ENCODE measurements at places on chromosomes 16 and 17.

DNA sequence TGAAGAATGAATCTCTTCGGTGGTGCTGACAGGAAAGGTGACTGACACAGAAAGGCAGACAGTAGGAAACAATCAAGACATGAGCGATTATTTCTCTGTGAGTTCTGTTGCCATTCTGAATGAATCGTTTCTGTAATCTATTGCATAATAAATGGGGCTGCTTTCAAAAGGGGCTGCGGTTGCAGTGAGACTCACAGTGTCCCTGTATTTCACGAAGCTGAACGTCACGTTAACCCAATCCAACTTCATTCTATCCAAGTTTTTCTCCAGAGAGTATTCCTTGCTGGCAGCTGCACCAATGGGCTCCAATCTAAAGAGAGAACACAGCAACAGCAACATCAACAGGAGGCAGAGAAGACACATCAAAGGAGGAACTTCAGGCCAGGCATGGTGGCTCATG, 75.4 kb downstream of the DNAH3 start:
- DNase-seq = no peak

DNA sequence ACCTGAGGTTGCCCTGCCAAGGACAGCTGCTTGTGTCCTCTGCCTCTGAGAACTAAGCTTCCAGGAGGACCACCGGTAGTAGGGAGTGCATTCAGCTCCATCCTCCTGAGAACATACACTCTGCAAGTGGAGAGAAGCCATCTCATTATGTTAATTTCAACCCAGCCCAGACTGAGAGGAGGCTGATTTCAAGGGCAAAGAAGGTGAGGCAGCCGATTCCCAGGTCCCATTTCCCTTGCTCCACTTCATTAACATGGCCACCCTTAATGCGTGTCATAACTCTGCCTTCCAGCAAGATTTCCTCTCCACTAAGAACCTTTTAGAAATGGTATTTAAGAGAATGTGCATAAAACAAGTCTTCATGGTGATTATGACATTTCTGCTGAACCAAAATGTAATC, 72.5 kb downstream of the CDH13 start:
- no peak for DNase-seq

DNA sequence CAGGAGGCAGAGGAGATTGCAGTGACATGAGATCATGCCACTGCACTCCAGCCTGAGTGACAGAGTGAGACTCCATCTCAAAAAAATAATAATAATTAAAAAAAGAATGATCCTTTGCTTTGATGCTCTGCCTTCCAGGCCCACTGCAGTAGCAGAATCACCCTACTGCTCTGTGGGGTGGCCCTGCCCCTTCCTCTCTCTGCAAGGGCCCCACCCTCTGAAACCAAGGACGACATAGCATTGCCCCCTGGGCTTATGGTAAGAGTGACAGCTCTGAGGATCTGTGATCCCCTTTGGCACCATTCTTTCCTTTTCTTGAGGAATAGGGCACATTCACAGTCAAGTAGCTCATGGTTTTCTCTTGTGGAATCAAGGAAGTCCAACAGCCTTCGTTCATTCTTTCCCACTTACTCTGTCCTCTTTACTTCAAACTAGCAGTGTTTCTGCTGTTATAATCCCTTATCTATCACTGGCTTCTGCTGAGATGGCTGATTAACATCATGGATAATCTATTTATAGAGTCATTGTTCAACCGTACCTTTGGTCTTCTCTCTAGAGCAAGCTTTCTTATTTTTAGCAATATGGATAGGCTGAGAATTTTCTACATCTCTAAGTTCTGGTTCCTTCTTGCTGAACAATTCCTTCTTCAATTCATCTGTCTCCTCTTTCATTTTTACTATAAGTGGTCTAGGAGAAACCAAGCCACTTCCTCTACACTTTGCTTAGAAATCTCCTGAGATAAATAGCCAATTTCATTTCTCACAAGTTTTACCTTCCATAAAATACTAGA, 14.1 kb downstream of the RAD51C start:
- no peak for DNase-seq

- no peak for DNase-seq
Observed at GRCh38 chr16:11190588-11191560, 65.1 kb downstream of the SOCS1 start.

DNA sequence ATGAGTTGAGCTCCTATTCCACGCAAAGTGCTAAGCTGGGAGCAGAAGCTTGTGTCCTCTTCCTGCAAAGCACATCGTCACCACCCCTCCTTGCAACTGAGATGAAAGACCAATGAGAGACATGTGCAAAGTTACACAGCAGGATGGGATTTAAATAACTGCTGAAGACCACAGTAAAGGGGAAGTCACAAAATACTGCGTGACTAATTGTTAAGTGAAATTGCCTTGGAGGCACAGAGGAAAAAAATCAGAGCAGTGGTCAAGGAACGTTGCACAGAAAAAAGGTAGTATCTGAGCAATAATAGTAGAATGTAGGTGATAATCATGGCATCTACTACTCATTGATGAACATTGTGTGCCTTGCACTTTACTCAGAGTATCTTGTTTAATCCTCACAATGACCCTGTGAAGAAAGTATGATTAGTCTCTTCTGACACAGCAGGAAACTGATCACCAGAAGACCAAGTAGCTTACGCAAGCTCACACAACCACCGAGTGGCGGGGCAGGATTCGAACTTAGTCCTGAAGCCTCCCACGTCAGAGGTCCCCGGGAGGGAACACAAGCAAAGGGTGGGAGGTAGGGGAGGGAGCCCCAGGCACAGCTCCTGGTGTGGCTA, 15.4 kb upstream of the MYO18A start:
- DNase-seq = no peak

DNA sequence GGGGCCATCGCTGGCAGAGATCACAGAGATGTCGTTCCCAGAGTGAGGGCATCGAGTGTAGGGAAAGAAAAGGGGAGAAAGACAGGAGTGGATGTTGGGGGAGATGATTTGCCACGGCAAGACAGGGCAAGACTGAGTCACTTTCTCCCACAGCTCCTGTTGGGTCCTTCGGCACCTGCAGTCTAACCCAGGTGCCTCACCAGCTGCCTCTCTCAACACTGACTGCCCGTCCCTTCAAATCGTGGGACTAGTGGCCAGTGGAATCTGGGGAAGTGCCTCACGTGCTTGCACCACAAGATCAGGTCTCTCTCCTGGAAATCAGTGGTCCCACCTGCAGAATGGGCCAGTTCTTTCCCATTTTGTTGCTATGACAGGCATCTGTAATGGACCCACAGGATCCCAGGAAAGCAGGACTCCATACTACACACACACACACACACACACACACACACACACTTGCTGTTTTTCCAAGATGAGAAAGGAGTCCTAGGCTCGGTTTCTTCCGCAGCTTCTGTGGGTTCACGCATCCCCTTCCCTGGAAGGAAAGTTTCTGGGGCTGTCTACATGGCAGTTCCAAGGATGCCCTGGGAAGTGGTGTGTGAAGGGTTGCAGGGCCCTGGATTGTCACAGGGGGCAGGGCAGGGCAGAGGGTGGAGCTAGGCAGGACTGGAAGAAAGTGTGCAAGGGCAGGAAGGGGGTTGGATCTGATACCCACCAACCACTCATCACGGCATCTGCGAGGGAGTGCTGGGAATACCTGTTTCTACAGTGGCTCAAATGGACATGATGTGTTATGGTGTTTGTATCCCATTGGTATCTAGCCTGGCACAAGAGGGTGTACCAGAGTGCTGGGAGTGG, 10.2 kb upstream of the CBX8 start:
- no peak for DNase-seq

DNA sequence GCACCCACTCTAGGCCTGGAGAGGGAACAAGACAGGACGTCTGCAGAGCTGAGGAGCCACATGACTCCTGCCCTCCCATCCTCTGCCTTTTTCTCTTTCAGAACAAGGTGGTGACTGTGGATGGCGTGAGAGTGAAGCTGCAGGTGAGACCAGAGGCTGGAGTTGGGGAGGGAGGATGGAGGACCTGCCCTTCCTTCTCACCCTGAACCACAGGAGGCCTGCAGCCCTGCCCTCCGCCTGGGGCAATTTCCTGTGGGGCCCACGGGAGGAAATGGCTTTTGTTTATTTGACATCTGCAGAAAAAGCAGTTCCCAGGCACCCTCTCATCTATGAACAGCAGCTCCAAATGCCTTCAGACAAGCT, 5.1 kb downstream of the RAB37 start:
- DNase-seq = no peak

GRCh38 chr17:10380631-10381408, 8.0 kb upstream of the MYH13 start:
- no peak for DNase-seq

GRCh38 chr16:7285520-7285919, 47.1 kb upstream of the RBFOX1 start:
- no peak for DNase-seq

DNA sequence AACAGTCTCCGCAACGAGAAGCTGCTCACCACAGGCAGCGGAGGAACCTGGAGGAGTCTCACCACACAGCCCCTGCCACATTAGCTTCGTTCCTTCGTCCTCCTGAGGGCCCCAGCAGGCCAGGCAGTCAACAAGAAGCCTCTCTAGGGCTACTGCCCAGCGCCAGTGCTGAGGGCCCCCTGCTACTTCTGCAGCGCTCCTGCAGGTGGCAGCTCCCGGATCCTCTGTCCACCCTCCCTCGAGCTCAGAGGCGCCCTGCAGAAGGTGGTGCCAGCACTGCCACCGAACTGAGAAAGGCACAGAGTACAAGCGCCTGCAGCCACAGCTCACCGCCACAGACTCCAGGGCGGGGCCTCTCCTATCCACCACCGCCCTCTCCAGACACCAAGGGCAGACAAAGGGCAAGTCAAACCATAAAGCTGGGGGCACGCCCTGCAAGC, 27.3 kb downstream of the KDM8 start:
- peak; percentile 67 for DNase-seq

DNA sequence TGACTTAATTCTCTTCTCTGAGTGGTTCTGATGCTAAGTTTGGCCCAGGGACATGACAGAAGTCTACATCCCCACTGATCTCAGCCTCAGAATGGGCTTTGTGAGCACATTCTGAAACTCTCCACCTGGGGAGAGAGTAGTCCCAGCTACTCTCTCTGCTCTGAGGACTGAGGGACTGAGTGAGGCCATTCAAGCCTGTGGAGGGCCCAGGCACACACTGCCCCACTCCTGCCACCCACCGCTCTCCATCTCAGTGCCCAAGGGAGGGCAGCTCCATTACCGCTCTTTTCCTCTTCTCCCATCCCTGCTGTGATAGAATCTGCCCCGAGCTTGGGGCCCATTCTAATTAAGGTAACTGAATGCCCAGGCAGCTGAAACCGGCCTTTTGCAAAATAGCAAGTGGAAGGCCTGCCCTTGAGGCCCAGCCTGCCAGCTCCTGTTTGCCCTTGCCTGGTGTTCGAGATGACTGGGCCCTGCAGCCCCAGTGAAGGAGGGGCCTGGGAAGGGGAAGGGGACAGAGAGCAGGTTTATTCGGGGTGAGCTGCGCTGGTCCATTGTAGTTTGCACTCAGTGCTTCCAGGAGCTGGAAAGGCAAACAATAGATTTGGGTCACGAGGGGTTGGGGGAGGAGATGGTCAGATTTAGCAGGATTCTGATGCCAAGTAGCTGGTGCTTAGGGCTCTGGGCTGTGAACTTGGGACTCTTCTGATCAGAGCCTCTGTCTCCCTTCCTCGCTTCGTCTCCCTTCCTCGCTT, 76.2 kb downstream of the RAB11FIP4 start:
- no peak for DNase-seq

DNA sequence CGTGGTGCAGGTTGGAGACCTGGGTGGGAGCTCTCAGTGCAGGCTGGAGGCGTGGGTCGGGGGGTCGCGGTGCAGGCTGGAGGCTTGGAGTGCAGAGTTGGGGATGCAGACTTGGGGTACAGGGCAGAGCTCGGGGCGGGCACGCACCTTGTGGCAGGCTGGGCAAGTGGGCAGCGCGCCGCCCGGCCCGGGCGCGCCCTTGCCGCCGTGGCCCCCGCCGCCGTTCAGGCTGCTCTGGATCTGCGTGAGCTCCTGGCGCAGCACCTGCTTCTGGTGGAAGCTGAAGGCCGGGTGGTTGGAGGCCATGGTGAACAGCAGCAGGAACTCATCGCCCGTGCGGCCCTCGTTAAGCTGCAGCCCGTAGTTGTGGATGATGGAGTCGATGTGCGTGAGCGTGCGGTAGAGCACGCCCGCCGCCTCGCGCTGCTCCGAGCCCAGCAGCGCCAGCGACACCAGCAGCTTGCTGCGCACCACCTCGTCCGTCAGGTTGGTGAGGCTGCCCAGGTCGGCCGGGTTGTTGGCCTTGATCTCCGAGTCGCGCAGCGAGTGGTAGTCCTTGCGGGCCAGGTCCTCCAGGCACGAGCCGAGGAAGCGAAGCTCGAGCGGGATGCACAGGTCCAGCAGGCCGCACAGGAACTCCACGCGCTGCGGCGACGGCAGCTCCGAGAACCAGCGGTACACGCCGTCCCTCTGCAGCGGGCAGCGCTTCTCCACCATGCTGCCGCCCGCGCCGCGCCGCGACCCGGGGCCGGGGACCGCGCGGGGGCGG, 1.1 kb downstream of the ZCCHC14 start:
- peak; percentile 36 for DNase-seq

Measured in HT-29 (cell line).